ENCODE measurements at places on chromosomes 6 and 20.

GRCh38 chr20:43028470-43028869 is 161.2 kb downstream of the PTPRT start:
- DNase-seq, result no peak

DNA sequence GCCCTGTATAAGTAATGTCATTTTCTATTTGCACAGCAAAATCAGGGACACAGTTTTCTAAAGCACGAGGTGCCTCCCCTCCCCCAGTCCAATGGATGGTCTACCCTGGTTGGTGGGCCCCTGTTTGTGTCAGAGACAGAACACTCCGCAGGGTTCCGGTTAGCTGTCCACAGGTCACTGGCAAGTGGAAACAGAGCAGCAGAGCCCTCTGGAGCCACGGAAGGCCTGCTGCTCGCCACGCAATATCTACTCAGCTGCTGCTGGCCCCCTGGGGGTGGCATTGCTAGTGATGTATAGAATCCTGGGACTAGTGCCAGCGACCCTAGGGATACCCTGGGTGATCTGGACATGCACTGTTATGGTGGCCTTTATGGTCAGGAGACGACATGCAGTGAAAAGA is 50.4 kb downstream of the RIN2 start:
- peak; percentile 79 for DNase-seq

- no peak for DNase-seq
These were observed 358.2 kb downstream of the KIF16B start for GRCh38 chr20:16215041-16215440.

- DNase-seq, result no peak
These were observed 62.0 kb upstream of the GATA5 start for GRCh38 chr20:62537649-62538292.
